Central memory CD4-positive, alpha-beta T cell (primary cell): ENCODE measurements at places on chromosomes 11 and 22.

- no peak for DNase-seq
Observed at GRCh38 chr11:64875369-64876228, 2.8 kb downstream of the EHD1 start.

DNA sequence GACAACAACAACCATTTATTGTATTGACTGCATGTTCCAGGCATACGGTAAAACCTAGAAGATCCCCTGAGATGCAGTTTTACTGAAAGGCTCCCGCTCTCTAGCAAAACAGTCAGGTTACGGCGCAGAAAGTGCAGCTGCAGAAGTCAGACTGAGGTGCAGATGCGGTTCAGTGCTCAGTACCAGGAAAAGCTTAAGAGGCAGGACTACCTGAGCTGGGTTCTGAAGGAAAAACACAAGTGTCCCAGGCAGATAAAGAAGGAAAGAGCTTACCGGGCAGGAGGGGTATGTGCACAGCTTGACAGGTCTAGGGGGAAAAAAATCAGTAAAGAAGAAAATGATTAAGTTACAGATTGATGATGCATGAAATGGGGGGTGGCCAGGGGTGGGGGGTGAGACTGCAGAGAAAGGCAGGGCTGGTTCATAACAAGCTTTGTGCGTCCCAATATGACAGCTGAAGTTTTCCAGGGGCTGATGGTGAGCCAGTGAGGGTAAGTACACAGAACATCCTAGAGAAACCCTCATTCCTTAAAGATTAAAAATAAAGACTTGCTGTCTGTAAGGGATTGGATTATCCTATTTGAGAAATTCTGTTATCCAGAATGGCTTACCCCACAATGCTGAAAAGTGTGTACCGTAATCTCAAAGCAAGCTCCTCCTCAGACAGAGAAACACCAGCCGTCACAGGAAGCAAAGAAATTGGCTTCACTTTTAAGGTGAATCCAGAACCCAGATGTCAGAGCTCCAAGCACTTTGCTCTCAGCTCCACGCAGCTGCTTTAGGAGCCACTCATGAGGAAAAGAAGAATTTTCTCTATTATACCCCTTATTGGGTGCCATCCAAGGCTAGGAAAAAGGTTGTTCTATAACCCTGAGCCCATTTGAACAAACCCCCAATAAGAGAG is 11.9 kb downstream of the LARGE1 start:
- DNase-seq: no peak

DNA sequence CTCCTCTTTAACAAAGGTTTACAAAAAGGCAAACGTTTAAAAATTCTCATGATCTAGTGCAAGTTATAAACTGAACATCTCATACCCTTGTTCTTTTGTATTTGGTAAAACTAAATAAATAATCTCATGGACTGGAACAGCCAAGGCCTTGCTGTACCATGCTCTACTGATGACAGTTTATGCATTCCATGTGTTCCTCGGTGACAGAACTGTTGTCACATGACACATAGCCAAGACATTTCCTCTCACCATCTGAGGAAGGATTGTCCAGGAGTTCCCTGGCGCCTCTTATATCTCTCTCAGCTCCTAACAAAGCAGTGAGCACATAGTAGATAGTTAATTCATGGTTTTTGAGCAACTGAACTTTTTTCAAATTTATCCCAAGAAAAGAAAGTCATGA is 12.6 kb downstream of the CCDC83 start:
- DNase-seq: no peak

DNA sequence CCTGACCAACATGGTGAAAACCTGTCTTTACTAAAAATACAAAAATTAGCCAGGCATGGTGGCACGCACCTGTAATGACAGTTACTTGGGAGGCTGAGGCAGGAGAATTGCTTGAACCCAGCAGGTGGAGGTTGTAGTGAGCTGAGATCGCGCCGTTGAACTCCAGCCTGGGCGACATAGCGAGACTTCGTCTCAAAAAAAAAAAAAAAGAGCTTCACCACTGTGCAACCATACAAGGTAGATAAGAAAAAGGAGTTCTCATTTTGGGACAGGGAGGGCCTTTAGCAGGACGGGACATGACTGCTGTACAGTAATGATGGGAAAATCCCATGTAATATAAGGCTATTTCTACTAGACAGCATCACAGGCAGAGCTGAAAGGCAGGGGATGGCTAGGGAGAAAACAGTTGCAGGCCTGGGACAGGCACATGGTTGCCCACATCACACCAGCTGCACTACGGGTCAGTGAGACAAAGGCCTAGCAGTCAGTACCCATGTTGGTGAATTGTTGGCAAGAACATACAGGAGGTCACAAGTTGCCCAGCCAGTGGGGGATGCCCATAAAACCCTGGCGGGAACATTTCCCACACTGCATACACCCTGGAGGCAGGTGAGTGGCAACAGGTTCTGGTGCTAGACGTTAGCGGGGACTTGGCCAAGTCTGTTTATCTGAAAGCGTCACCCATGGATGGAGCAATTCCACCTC is 5.4 kb downstream of the TANGO2 start:
- DNase-seq: no peak

DNA sequence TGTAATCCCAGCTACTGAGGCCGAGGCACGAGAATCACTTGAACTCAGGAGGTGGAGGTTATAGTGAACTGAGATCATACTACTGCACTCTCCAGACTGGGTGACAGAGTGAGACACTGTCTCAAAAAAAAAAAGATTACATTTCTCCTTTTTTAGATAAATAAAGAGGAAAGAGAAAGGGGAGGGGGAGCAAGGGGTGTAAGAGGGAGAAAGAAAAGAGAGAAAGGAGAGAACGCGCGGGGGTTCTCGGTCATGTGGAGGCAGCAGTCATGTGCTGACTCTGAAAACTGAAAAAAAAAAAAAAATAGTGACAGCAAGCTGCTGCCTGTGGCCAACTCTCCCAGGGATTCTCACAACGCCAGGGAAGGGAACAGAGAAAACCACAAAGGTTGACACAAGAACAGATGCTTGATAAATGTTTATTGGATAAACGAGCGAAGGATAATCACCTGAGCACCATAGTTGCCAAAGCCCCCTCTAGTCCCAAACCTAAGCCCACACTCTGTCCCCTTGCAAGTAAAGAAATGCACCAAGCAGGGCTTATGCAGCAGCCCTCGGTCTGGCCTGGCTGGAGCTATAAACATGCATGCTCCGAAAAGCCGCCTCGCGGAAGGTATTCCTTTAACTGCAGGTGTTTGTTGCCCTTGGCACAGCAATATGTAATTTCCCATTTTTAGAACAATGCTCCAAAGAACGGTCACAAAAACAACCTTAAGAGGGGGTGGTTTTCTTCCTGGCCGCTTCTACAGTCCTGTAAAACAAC is 14.5 kb downstream of the SCGB1A1 start:
- no peak for DNase-seq

DNA sequence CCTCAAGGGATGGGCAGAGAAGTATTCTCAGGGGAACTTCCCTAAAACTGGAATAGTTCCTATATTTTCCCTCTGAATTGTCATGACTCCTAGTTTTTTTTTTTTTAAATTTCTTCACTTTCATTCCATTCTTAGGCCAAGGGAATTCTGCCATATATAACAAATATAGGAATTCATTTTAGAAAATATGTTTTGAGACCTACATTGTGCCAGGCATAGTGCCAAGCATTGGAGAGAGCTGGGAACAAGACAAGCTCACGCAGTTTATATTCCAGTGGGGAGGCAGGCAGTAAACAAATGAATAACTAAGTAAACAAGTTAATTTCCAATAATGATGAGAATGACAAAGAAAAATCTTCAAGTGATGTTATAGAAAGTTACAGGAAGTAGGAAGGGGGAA is 2.6 kb upstream of the NPTXR start:
- DNase-seq: no peak

DNA sequence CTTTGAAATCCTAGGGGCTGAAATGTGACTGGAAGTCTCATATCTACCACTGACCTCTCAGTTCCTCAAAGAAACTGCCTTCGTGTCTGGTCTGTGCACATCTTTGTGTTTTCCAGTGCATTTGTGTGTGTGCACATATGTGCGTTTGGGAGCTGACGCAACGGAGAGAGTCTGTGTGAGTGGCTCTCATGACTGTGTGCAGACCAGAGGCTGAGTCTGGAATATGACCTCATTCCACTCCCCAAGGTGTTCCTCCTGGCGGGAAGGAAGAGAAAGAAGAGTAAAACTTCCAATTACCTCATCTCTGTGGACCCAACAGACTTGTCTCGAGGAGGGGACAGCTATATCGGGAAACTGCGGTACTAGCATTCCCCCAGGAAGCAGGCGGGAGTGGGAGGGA is 16.5 kb downstream of the TUB start:
- no peak for DNase-seq

- no peak for DNase-seq
Observed at GRCh38 chr11:68213135-68213515, at the start of gene KMT5B. KMT5B (minus strand) TSS chr11:68213296; CDS start chr11:68190076, 23,220 bp downstream.

DNA sequence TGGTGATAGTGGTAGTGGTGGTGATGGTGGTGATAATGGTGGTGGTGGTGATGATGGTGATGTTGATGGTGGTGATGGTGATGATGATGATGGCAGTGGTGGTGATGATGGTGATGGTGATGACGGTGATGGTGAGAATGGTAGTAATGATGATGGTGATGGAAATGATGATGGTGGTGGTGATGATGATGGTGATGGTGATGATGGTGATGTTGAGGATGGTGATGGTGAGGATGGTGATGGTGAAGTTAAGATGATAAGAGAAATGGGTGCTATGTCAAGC is 11.8 kb downstream of the MRGPRG start:
- DNase-seq: no peak
